ENCODE measurements at places on chromosomes 16 and 17.

- no peak for DNase-seq
Measured at GRCh38 chr16:49629851-49630250, 226.1 kb downstream of the ZNF423 start.

DNA sequence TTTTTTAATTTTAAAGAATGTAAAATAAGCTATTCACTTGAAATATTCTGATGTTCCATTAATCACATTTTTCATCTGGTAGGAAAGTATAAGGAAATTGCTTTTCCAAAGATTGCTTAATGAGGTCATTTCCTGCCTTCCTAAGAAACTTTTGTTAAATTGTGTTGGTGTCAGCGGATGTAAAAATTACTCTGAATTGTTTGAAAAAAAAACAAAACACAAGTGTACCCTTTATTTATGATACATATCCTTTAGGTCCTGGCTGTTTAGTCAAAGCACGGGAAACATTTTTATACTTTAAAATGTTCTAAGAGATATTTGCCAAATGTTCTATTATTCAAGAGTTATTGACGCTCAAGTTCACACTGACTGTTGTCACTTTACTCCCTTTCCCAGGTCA is 1357.4 kb upstream of the GOT2 start:
- DNase-seq = no peak

- DNase-seq = peak; percentile 63
Measured at GRCh38 chr17:49851387-49852291, 3.8 kb upstream of the TAC4 start.

GRCh38 chr16:31248344-31248743 is 11.4 kb upstream of the ITGAM start:
- DNase-seq = no peak

DNA sequence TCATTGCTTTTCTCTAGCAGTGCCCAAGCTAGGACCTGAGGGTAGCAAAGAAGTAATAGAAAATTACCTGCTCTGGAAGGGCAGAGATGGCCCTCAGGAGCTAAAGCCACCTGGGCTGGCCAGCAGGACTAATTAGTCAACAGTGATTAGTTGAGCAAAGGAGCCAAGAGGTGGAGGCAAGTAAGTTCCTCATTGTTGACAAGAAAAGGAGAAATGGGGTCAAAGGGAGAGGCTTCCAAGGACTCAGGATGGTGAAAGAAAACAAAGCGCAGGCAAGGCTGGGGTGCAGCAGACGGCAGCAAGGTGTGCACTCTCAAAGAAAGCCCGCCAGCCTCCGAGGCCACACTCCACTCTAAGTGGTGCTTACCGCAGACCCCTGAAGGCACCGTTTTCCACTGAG is 44.6 kb downstream of the CMTM4 start:
- no peak for DNase-seq

- DNase-seq = no peak
Measured at GRCh38 chr16:2992383-2993081, 12.3 kb upstream of the PKMYT1 start.

DNA sequence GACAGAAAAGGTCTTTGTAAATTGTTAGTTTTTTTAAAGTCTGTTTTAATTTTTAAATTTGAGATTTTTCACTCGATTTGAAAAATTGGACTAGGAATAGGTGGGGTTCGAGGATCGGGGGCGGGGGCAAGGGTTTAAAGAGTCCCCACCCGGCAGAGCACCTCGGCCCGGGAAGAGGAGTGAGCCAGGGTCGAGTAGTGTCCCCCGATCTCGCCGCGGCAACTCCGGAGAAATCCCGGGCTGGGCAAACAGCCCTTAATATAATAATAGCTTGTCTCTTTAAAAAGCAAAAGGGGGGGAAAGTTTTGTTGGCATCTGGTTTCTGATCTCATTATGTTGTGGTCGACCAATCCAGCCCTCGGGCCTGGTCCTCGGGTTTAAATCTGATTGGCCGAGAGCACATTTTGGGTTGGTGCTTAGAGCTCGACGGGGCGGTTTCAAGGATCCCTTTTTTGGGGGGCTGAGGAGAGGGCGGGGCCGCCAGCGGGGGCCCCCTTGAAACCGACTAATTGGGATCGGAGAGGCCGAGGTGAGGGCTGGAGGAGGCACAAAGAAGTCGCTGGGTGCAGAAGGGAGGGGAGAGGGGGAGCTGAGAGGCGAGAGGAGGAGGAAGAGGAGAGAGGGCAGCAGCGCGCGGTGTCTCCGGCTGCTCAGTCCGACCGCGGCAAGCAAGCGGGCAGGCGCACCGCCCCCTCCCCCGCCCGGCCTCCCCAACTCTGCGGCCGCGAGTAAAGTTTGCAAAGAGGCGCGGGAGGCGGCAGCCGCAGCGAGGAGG is at the start of gene FZD2:
TSS of gene FZD2 (plus strand) at position 653 of the 775 bp plus-strand sequence. CDS start 205 bp downstream, outside the sequence.
- peak; percentile 100 for DNase-seq

- DNase-seq = no peak
Measured at GRCh38 chr17:7133424-7133823, 18.8 kb upstream of the ASGR2 start.

DNA sequence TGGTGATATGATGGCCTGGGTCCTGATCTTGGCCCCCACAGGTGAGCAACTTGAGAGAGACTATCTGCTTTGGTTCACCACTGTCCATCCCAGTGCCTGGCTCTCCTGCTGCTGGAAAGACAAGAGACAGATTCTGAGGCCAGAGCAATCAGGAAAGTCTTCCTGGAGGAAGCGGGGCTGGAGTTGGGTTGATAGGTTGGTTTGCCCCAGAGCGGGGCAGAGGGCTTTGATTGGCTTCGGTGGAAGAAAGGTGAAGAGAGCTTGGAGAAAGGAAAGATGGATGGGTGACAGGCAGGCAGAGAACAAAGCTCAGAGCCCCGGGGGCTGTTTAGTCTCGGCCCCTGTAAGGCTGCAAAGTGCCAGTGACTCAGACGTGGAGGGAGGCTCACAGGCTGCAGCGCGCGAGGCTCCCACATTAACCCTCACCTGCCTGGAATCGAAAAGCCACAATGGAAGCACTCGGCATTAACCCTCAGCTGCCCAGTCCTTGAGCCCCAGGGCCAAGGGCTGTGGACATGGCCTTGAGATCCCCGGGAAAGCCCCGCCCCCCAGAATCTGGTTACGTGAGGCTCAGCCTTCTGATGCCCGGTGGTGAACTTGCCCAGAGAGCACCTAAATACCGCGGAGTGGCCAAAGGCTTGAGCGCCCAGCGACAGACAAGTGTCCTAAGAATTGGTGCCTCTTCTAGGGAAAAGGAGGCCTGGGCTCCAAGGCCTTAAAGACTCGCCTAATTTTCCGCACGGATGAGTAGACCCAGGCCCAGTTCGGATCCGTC is 996 bp upstream of the CPNE2 start:
- DNase-seq = peak; percentile 37

GRCh38 chr16:54075446-54075845 is 211.1 kb downstream of the IRX3 start:
- DNase-seq = no peak

DNA sequence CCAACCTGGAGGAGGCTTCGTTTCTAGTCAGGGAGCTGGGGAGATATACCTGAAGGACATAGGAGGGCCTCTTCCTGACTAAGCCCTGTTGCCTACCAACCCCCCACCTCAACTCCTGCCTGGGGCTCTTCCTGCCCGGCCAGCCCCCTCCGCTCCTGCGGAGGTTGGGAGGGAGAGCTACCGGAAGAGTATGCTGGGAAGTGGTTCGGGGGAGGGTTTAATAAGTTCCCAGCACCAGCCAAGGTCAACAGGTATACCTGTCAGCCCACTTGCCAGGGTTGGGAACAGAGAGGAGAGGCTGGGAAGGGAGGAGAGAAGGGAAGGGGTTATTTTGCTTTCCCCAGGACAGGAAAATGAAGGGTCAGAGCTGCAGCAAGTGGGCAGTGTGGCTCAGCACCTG is 4.7 kb downstream of the PPP1R1B start:
- no peak for DNase-seq

- DNase-seq = no peak
Measured at GRCh38 chr17:71578446-71578845, 542.4 kb upstream of the SOX9 start.

DNA sequence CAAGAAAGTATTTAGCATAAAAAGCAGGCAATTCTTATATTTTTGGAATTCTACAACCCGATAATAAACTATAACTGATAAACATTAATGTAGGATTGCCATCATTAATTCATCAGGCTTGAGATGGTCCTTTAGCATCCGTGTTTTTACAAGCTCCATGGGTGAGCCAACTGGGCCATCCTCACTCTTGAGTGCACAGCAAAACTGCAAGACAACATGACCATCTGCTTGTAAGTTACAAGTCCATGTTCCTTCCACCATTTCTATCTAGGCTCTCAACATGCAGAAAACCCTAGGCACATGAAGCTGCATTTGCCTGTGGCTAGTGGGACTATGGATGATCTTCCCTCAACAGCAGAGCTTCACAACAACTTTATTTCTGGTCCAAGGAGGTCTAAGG is 40.1 kb downstream of the ADAMTS18 start:
- no peak for DNase-seq

- no peak for DNase-seq
Measured at GRCh38 chr16:15919331-15919730, 30.1 kb upstream of the ABCC1 start.

DNA sequence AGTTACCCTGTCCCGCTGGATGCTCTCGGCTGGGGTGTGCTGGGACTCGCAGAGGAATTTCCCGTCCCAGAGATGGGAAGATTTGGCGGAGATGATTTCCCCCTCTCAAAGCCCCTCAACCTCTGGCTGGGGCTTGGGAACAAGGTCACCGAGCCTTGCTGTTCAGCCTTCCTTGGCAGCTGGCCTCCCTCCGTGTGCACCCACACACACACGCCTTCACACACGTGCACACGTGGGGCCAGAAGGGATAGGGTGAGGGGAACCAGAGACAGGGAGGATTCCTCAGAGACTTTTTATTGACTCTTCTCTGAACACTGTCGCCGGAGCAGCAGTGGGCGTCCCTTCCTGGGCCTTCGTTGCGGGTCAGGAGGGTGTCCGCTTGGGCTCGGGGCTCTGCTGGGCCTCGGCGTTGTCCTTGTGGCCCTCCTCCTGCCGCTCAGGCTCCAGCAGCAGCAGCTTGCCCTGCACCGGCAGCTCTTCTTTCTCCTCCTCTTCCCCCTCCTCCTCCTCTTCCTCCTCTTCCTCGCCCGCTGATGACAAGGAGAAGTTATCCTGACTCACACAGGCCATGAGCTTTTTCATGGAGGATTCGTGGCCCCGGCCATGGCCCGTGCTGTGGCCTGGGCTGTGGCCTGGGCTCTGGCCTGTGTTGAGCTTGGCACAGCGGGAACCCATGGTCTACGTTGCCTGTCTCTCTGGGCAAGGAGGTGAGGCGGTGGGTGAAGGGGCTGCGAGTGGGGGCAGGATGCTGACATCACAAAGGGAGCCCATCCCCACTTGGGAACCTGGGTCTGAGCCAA is at the start of gene PRM3:
TSS of gene PRM3 (minus strand) at position 709 of the 800 bp plus-strand sequence. CDS start at position 675, 34 bp downstream.
- DNase-seq = no peak

- no peak for DNase-seq
Measured at GRCh38 chr17:66340720-66341119, 38.3 kb downstream of the PRKCA start.

- DNase-seq = no peak
Measured at GRCh38 chr16:47519996-47520679, 59.0 kb downstream of the PHKB start.

DNA sequence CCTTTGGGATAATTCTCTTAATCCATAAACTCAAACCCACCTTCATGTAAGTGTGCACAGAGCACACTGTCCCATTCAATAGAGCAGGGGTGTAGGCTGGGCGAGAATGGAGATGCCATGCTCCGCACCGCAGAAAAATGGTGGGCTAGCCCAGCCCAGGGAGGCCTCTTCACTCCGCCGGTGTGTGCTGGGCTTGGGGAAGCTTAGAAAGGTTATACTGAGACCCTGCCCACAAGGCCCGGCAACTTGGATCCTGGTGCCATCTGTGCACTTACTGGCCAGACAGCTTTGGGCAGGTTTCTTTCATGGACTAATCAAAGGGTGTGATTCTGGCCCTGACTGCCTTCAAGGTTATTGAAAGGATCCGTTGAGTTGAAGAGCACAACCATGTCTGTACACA is 3.7 kb upstream of the STAT5A start:
- no peak for DNase-seq

GRCh38 chr17:14514973-14515372 is 214.1 kb downstream of the HS3ST3B1 start:
- DNase-seq = peak; percentile 17

GRCh38 chr16:68519225-68519745 is 19.8 kb upstream of the ZFP90 start:
- DNase-seq = no peak

DNA sequence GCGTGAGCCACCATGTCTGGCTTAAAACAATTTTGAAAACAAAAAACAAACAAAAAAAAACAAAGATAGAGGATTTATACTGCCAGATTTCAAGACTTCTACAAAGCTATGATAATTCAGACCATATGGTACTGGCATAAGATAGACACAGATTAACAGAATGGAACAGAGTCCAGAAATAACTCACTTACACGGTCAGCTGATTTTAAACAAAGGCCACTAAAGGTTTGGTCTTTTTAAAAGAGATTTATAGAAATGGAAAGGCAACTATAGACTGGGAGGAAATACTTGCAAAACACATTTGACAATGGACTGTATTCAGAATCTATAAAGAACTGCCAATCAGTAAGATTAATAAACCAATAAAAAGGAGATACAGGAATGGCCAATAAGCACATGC is 48.6 kb upstream of the MNT start:
- DNase-seq = peak; percentile 17

GRCh38 chr17:48283411-48283810 is 146.6 kb downstream of the SKAP1 start:
- DNase-seq = no peak

DNA sequence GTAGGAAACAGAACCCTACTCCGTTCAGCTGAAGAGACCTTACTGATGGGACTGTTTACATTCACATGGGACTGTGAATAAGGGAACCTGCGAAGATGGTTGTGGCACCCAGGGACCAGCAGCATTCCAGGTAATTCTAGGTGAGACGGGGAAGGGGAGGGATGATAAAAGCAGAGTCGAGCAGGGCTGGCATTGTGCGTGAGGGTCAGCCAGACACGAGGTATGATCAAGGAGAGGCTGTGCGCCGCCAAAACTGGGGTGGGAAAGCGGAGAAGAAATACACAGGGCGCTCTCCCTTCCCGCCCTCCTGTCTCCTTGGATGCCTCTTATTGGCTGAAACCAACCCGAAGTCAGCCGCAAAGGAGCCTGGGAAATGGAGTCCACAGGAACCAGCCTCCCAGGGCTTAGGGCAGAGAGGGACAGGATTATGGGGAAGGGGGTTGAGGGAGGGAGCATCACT is 38.4 kb upstream of the CSNK2A2 start:
- DNase-seq = peak; percentile 56

DNA sequence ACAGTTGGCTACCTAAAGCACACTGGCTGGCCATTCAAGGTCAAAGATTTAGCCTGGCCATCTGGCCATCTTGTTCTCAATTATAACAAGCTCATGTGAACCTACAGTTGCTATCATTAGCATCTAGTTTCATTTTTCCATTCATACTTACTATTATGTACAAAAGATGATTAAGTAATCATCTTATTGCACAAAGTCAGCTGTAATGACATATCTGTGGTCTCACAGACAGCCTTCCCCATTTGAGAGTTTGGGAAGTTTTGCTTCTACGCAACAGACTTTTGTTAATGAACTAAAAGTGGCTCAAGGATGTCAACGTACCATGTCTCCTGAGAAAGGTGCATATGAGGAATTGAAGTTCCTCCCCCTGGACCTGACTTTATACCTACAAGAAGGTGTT is 51.3 kb downstream of the HS3ST3B1 start:
- no peak for DNase-seq
